ENCODE measurements at places on chromosomes 5 and 9.
A peak's percentile ranks its signal among the peaks of the same experiment; 100 is the strongest.

- H3K4me3 ChIP-seq, result no peak overlapping the region
- peak; percentile 71 for DNase-seq
- peaks cover 11% of the 10 kb centered on the region for H3K4me1 ChIP-seq
Observed at GRCh38 chr5:173283318-173284288, 44.6 kb downstream of the STC2 start.

DNA sequence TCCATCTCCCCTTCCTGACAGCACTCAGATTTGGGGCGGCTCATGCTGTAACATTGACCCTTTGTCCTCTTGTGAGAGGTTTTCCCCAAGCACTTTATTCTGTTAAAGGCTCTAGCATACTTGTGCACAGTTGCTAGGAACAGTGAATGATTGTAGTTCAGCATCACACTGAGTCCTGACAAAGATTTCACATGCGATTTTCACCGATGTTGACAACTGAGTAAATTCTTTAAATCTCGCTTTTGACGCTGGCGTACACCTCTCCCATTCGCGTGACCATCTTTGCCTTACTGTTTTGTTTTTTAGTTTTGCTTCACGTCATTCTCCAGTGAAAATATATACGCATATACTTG is 780 bp downstream of the CDC37L1 start:
- H3K36me3 ChIP-seq, result peaks cover 5% of the 10 kb centered on the region
- H3K27ac ChIP-seq, result no peak overlapping the region
- no peak for DNase-seq
- H3K27me3 ChIP-seq, result peaks cover 7% of the 10 kb centered on the region
- peaks cover 9% of the 10 kb centered on the region for H3K4me1 ChIP-seq

DNA sequence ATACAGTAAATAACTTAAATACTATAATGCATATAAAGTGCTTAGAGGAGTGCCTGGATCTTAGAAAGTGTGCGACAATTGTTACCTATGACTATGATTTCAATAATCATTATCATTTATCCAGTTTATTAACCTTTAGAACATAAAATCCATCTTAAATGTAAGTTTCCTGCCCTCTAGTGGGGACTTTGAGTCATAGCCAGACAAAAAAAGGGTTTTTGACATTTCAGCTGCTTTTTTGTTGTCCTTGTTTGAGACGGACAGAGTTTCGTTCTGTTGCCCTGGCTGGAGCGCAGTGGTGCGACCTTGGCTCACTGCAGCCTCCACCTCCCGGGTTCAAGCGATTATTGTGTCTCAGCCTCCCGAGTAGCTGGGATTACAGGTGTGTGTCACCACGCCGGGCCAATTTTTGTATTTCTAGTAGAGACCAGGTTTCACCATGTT is 9.7 kb upstream of the C9orf152 start:
- no peaks in the 10 kb centered on the region for H3K4me1 ChIP-seq
- peaks cover 5% of the 10 kb centered on the region for H3K27me3 ChIP-seq
- H3K36me3 ChIP-seq, result no peaks in the 10 kb centered on the region
- DNase-seq, result no peak
- no peak overlapping the region for H3K27ac ChIP-seq
- no peak overlapping the region for H3K4me3 ChIP-seq

DNA sequence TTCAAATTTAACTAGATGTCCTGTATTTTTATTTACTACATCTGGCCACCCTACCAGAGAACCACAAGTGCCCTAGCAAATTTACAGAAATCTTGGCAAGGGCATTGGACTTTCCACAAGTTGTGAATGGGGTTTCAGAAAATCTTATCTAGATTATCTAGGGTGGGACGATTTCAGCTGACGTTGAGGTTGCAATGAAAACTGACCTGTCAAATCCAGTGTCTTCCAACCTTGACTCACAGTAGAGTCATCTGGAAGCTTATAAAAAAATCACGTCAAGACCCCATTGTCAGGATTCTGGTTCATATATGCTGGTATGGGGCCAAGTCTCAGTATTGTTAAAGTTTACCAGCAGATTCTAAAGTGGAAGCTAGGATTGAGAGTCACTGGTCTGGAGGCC is 109.6 kb upstream of the ACTBL2 start:
- no peak overlapping the region for H3K27ac ChIP-seq
- DNase-seq, result no peak
- peaks cover 9% of the 10 kb centered on the region for H3K27me3 ChIP-seq
- no peaks in the 10 kb centered on the region for H3K4me1 ChIP-seq

- H3K27me3 ChIP-seq, result no peaks in the 10 kb centered on the region
- H3K4me3 ChIP-seq, result no peak overlapping the region
- DNase-seq, result no peak
- H3K4me1 ChIP-seq, result no peaks in the 10 kb centered on the region
- no peak overlapping the region for H3K27ac ChIP-seq
Observed at GRCh38 chr9:73824671-73825070, 672.5 kb upstream of the RORB start.
